ENCODE measurements at places on chromosomes 5 and 9.

DNA sequence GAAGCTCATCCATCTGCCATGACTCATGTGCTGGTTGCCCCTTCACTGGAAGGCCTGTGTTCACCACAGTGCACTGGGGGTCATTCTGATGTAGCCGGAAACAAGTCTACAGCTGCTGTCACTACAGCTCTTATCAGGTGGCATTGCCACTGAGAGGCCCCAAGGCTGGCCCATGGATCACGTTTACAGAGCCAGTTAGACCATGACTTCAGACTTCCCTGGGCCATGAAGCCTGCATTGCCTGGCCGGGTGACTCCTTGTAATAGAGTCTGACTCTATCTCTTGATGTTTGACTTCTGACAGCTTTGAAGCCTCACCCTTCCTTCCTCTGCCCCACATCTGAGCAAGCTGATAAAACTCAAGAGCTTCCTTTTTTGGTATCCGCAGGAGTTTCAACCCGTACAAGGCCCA, 473.5 kb upstream of the DAP start:
- DNase-seq, result no peak

DNA sequence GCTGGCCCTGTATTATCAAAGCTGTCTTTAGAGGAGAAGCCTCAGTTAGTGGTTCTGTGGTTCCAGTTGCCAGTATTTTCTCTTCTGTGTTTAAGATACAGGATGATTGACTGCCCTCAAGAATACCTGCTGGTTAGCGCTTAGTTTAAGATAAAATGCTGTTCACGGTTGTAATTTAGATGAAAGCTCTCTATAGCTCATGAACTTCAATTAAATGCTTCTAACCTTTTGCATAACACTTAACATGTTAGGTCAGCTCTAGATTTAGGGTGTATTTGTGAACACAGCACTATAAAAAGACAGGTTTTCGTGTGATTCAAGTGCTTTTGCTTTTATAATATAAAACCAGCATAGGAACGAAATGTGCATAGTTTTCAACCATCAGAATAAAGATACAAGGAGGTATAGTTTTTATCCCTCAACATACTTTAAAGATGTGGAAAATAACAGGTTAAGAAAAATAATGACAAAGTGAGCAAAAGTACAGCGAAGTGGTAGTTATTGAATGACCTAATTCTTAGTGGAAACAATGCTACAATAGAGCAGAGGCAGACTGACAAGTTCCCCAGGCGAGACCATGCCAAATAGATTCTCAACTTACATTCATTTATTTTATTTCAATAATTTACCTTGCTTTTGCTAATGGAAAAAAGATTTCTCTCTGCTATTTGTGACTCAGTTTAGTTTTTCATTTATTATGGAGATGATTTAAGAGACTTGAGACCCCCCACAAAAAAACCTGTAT, 602.6 kb upstream of the DMAC1 start:
- DNase-seq, result no peak

DNA sequence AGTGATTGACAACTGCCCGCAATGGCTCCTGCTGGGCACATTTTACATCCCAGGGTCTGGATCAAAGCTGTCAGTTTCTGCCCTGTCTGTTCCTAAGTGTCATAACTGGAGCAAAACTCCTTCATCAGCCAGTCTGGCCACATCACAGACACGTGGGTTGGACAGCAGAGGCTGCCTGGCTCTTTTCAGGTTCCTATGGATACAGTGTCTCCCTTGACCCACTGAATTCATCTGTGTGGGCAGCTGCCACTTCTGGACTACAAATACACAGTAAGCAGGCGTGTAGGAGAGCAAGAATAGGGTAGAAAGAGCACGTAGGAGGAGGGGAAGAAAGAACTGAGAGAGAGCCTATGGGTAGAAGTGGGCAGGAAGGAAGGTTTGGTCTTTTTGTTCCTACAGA, 238.0 kb downstream of the ENC1 start:
- DNase-seq, result no peak

DNA sequence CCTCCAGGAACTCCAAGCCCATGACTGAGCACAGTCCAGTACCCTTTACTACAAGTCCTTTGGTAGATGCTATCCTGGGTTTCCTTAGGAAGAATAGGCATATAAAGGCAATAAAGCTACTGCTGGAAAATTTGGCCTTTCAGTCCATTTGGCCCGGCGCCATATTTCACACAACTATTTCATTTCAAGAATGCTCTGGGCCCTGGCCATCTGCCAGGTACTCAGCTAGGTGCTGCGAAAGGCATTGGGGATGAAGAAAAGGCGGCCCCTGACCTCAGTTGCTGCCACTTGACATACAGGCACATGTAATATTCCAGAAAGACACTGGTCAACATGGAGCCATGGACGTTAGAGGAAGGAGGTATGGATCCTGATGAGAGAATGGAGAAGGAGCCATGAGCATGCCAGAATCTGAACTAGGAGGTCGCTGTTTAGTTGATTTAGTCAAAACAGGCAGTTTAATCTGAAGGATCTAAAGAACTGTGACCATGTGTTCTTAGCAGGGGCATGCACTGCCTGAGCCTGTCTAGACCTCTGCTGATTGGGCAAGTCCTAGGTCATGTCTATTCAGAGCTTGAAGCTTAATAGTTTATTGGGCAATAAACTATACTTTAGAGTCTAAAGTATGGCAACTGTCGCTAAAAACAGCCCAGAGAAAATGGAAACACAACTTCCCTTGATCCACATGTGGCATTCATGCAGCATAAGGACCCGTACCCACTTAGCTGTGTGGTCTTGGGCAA, 149.3 kb downstream of the MELK start:
- DNase-seq, result peak; percentile 19

GRCh38 chr5:1013238-1013947, 4.8 kb downstream of the NKD2 start:
- no peak for DNase-seq

DNA sequence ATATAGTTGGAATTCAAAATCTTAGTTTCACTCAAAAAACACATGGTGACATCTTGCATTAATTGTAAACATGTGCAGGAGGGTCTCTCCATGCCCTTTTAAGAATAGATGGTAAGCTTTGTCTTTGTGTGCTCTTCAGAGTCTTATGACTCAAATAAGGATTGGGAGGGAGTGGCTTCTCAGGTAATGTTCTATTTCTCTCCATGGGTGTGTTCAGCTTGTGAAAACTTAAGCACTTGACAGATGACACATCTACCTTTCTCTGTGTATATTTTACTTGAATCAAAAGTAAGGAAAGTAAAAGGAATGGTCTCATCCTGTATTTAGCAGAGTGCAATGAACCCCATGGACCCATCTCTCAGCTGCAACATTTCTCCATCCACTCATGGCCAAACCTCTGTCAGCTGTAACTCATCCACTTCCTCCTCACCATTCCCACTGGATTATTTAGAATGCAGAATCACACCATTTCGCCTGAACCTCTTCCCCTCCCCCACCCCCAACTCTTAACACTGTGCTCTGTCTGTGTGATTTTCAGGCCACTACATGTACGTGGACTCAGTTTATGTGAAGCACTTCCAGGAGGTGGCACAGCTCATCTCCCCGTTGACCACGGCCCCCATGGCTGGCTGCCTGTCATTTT, 82.1 kb downstream of the MAMDC2 start:
- no peak for DNase-seq

GRCh38 chr5:86917117-86917579, 299.4 kb downstream of the COX7C start:
- no peak for DNase-seq

GRCh38 chr5:170538096-170538465, 34.3 kb downstream of the KCNIP1 start:
- no peak for DNase-seq

GRCh38 chr5:54177058-54177457, 133.3 kb downstream of the ARL15 start:
- DNase-seq, result no peak

GRCh38 chr9:121322037-121322736, 47.9 kb downstream of the STOM start:
- DNase-seq, result peak; percentile 77

GRCh38 chr5:55241746-55242145, 8.3 kb upstream of the CCNO start:
- no peak for DNase-seq

GRCh38 chr9:4797854-4798150, 5.1 kb downstream of the RCL1 start:
- no peak for DNase-seq

GRCh38 chr5:158170060-158170459, 311.1 kb upstream of the CLINT1 start:
- DNase-seq, result no peak

DNA sequence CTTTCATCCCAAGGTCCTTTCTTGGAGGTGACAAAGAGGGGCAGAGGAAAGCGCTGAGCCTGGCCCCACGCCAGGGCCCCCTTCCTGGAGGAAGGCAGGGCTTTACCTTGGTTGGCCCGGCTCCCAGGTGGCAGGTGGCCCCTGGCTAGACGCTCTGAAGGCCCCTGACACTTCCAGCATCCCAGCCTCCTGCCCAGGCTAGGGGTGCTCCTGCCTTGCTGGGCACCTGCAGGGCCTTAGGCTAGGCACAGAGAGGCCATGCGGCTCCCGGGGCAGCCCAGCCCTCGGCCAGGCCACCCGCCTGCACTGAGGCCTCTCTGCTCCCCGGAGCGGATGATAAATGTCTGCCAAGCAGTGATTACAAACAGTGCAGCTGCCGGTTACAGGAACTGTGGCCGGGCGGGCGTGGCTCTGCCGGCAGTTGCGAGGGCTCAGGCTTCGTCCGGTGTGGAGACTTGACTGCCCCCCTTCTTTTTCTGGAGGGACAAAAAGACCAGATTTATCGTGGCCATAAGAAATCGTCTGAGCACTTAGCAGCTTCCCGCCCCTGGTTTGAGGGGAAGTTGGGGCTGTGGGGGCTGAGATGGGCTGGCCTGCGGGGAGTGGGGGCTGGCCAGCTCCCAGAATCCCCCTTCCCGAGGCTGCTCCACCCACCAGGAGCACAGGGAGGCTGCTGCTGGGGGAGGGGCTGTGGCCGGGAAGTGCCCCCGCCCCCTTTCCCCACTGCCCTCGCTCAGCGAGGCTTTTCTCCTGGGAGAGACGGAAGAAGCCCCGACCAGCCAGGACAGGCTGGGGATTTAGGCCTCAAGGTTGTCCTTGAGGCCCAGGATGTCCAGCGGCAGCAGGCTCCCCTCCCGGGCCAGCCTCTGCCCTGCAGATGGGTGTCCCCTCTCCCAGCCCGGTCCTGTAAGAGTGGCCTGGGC, 31.6 kb upstream of the UBAC1 start:
- peak; percentile 2 for DNase-seq

GRCh38 chr5:151739939-151740335, 18.5 kb downstream of the ATOX1 start:
- peak; percentile 73 for DNase-seq

- DNase-seq, result no peak
These were observed 33.3 kb downstream of the OSMR start for GRCh38 chr5:38879078-38879460.

- DNase-seq, result no peak
These were observed 97.9 kb upstream of the PCSK1 start for GRCh38 chr5:96530901-96531300.

DNA sequence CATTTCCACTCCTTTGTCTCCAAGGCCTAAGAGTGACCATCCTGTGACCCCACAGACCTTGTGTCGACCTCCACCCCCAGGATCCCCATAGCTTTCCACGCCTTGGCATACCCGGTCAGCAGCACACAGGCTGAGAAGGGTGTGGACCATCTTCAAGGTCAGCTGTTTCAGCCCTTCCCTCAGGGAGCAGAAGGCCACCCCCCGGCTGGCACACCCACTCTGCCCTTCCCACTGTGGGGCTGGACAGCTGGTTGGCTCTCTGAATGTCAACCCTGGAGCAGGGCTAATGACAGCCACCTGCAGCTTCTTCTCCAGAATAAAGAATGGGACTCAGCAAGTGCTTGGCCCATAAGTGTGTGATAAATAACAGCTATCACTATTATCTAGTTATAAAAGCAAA, 93.1 kb downstream of the OLFM1 start:
- DNase-seq, result no peak

DNA sequence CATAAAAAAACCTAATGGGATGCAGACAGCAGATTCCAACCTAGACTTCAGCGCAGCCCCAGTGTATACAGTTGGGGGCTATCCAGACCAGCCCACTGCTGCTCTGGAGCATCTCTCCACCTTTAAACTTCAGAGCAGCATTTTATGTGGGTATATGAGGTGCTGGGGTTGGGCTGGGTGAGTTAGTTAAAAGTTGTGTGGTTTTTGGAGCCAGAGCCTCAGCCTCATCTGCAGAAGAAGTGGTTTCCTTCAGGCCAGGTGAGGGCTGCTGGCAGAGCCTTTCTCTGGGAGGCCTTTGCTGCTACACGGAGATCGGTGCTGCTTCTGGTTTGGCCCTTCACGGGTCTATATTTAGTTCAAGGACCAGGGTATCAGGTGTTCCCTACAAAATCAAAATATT, 228.3 kb downstream of the PDZD2 start:
- no peak for DNase-seq

DNA sequence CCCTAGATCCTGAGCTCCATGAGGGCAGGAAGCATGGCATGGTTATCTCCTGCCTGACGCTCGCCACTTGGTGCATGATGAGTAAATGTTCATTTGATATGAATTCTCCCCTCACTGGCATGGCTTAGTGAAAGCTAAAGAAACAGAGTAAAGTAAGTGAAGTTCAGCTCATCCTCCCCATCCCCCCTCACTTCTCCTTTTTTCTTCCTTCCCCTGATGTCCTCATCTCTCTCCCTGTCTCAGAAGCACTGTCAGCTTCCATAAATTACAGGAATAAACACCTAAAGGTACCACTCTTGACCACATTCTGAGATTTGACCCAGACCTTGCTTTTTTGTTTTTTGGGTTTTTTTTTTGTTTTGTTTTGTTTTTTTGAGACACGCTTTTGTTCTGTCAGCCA, 73.3 kb downstream of the SNX18 start:
- DNase-seq, result no peak

DNA sequence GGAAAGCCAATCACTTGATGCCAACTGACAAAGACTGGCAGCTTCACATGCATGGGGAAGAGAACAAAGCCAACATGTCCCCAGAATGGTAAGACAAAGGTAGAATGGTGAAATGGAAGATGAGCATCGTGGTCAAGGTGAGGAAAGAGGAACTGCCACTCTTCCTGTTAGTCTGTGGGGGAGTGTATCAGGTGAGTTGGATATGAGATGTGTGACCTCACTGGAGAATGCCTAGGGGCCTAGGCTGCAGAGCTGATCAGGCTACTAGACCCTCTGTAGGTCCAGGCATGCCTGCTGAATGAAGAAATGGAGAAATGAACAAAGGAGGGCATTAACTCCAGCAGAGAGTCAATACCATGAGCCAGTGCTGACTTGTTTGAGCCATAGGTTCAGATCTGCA, 112.4 kb upstream of the SLC1A3 start:
- no peak for DNase-seq

- DNase-seq, result no peak
These were observed 343.4 kb downstream of the ARHGEF28 start for GRCh38 chr5:73969195-73970036.

GRCh38 chr5:155260798-155261197, 247.2 kb downstream of the KIF4B start:
- no peak for DNase-seq

DNA sequence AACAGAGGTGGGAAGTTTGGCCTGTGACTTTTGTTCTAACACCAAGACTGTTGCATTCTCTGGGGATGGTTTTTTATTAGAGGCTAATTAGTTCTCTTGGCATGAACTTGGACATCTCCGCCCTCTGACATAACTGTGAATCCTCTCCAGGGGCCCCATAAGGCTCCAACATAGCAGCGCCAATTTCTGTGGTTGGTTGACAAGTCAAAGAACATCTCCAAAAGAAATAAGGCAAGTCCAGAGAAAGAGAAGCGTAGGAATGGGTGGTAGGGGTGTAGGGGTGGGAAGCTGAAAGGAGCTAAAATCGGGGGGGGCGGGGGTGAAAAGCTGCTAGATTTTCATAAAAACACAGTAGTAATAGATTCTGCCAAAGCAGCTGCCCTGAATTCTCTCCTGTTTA, 81.0 kb upstream of the DAB2 start:
- DNase-seq, result no peak

- DNase-seq, result no peak
These were observed 396.0 kb downstream of the MLLT3 start for GRCh38 chr9:20226345-20226744.
